Stimulated activated naive CD8-positive, alpha-beta T cell treated with anti-CD3 and anti-CD28 coated beads, Interleukin-15, Interleukin-2, amounts not matched to agents 100 U/mL and 50 U/mL, for 24 hours (primary cell): ENCODE measurements at places on chromosomes 1 and 21.

GRCh38 chr21:24941316-24942185, 665.7 kb downstream of the MRPL39 start:
- DNase-seq = no peak

DNA sequence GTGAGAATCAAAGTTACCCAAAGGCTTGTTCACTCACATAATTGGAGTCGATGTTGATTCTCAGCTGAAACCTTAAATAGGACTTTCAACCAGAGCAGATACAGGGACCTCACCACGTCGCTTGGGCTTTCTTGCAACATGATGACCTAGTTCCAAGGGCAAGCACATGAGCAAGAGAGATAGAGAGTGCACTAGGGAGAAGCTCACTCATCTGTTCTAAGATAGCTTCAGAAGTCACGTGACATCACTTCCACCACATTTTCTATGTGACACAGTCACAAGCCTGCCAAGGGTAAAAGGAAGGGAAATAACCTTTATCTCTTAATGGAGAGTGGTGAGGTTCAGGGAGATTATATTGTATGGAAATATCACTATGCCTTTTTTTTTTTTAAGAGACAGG, 470.1 kb upstream of the PLXNA2 start:
- DNase-seq = no peak

DNA sequence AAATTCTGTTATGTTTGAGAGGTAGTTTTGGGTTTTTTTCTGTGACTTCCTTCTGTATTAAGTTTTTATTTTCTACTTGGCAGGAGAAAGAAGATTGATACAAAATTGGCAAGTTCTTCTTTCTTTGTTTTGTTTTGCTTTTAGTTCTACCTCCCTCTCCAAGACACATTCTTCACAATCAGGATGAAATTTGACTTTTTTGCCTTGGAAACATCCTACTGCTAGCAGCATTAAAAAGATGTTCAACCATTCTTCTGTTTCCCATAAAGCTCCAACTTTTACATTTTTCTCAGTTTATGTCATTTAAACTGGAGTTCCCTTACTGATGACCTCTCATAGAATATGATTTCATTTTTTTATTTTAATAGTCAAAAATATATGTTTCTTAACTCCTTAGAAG, 234.8 kb downstream of the NCAM2 start:
- DNase-seq = no peak

GRCh38 chr1:94118471-94118870, 2.5 kb downstream of the ABCA4 start:
- DNase-seq = no peak

- no peak for DNase-seq
These were observed 918.1 kb upstream of the TMPRSS15 start for GRCh38 chr21:19321688-19322087.

- peak; percentile 91 for DNase-seq
These were observed 814 bp upstream of the DYRK3 start for GRCh38 chr1:206634365-206635079.

GRCh38 chr1:204426035-204426436, 14.4 kb upstream of the PPP1R15B start:
- no peak for DNase-seq

- no peak for DNase-seq
These were observed 32.1 kb downstream of the EXTL2 start for GRCh38 chr1:100862591-100862990.

DNA sequence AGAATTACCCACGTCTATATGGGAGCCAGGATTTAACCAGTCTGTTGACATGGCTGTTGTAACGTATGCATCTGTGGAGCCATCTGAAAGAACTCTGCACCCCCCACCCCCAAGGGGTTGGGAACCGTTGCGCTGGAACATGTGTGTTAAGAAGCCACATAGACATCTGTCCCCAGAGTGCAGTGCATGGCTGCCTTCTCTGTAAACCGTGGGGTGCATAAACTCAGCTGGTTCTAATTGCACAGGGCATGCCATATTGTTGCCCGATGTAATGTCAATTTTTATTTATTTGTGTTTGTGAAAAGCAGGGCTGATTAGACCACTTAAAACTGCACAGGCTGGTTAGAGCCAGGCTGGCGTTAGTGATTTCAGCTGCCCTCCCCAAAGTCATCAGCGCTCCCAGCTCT, 70.1 kb upstream of the ROR1 start:
- no peak for DNase-seq
